Neural cell (in vitro differentiated cells): ENCODE measurements at places on chromosomes 6 and 20. TPM values are rescaled to one million over a fixed set of nuclear protein-coding genes. Genes with fewer than 3 reads are reported as not detected.

The MYMX gene
- polyA plus RNA-seq: not detected in 2 replicates

The CST4 gene
- not detected in 2 replicates for polyA plus RNA-seq

The PNPLA1 gene
- 0.26 TPM in 1 of 2 replicates, not detected in the other for polyA plus RNA-seq

The SOX18 gene
- polyA plus RNA-seq: 0.12 TPM in 1 of 2 replicates, not detected in the other

The WFDC10B gene
- not detected in 2 replicates for polyA plus RNA-seq

The ELOVL2 gene
- 4.3 and 5.4 TPM in 2 replicates for polyA plus RNA-seq

The YIPF3 gene
- 236 and 244 TPM in 2 replicates for polyA plus RNA-seq

The SLC35D3 gene
- 0.56 TPM in 1 of 2 replicates, not detected in the other for polyA plus RNA-seq

The HLA-DPB1 gene
- polyA plus RNA-seq: 2.3 TPM in 1 of 2 replicates, not detected in the other

The IL17F gene
- polyA plus RNA-seq: not detected in 2 replicates

The CPNE5 gene
- 8.7 and 9.5 TPM in 2 replicates for polyA plus RNA-seq

The DCDC2 gene
- 0.06 and 0.57 TPM in 2 replicates for polyA plus RNA-seq
